ENCODE measurements at places on chromosomes 5 and 9.

DNA sequence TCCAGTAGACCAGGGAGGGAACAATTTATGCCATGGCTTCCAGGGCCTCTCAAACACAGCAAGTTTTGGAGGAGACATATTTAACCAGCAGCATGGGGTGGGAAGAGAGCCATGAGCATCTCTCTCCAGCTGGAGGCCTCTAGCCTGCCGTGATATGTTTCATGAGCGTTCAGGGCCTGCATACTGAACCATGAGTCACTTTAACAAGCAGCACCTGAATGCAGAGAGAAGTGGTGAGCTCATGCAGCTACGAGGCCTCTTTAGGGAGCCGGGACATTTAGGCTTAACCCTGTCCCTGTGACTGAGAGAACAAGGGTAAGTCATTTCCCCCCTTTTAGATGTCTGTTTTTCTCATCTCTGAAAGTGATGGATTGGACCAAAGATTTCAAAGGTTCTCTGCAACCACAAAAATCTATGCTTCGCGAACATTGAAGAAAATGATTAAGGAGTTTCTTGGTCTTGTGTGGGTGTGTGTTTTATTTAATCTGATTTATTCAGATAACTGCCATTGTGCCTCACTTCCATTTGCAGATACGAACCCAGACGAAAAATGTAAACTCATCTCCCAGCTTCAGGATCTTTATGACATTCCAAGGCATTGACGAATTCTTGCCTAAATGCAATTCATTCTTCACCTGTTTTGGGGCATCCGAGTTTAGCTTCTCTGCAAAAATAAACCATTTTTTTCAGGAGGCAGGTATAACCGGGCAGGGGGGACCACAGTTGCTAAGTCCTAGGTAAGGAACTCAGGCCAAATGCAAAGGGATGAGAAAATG is 157.0 kb downstream of the GABBR2 start:
- no peak for DNase-seq

DNA sequence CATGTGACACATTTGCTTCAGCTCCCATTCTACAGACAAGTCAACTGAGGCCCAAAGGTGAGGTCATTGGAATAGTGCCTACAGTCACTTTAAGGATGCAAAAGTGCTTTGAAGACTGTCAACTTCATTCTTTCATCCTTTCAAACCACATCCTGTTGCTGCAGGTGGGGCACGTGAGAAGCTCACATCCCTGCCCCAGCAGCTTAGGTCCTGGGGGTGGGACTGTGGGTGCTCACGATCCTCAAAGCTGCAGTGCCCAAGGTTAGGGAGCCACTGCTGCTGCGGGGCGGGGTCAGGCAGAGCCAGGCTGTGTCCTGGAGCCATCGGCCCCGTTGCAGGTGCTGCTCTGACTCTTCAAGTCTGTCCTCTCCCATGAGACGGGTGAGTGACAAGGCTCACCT is 57.9 kb upstream of the IER5L start:
- no peak for DNase-seq

DNA sequence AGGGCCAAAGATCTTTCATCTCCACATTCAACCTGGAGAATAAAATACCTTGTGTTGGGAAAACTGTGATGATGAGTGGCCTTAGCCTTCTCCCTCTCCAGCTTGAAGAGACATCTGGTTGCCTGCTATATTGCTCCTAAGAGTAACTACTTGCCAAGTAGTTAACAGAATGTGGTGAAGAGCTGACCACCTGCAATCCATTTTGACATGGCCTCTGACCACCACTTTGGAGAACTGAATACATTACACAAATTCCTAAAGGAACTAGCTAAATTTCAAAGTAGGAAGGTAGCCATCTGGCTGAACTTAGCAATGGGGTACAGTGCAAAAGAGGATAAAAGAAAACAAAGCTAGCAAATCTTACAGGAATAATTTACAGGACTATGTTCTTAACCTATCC is 7.2 kb downstream of the TBCA start:
- no peak for DNase-seq

DNA sequence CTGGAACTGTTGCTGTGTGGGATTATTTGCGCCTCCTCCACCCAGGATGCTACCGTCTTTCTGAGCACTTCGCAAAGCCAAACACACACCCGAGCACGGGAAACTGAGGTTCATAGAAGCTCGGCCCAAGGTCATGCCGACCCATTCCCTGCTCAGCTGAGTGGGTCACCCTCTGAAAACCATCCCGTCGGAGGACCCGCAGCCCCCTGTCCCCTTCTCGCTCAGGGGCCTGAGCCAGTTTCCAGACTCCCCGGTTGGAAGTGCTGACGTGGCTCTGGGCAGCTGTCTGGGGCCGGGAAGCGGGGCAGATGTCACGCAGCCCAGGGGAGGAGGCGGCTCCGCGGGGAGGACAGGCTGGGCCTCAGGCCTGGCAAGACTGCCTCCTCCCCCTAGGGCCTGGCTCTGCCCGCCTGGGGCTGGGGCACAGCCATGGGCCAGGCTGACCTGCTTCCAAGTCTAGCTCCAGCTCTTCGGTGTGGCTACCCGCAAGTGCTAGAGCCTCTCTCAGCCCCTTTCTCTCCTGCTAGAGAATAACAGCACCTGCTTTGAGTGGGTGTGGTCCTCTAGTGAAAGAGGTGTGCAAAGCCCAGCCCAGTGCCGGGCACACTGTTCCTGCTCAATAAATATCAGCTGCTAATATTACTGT is 9.9 kb upstream of the CXXC5 start:
- no peak for DNase-seq

GRCh38 chr5:98771382-98772109 is 1.9 kb upstream of the RGMB start:
- DNase-seq = no peak

DNA sequence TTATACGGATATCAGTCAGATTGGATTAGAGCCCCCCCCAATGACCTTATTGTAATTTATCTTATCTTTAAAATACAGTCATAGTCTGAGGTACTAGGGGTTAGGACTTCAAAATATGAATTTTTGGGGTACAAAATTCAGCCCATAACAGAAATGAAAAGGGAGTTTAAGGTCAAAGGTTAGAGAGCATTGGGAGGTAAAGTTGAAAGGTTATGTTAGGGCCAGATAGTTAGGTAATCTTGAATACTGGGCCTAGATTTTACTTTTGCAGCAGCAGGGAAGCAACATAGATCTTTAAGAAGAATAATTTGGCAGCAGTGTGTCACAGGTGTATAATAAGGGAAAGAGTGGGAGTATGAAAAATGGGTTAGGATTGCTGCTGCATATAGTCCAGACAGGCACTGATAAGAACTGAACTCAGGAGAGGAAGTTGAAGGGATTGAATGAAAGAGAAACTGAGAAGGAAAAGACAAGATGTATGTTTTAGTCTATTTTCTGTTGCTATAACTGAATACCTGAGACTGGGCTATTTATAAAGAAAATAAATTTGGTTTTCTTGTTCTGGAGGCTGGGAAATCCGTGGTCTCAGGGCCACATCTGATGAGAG is 10.7 kb upstream of the GCNT4 start:
- DNase-seq = no peak

GRCh38 chr5:83312663-83313062 is 158.9 kb upstream of the VCAN start:
- DNase-seq = no peak

GRCh38 chr5:113274836-113275414 is 159.9 kb downstream of the TSSK1B start:
- DNase-seq = no peak

GRCh38 chr5:11258001-11258400 is 497.0 kb upstream of the DAP start:
- no peak for DNase-seq

DNA sequence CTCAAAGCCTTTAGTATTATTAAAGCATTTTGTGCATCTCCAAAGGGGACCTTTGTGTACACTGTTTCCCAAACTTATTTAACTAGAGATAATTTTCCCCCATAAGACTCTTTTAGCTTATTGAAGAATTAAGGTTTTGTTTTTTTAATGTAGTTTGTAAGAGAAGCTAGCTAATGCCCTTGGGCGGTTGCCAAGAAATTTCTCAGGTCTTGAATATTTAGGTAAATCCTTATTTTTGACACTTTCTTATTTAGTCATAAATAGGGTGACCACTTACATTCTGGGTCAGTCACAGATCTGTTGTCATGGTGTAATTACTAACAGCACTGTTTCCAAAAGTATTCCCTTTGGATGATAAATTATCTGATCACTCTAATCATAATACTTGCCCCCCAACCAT is 27.2 kb downstream of the TNFAIP8 start:
- DNase-seq = no peak

DNA sequence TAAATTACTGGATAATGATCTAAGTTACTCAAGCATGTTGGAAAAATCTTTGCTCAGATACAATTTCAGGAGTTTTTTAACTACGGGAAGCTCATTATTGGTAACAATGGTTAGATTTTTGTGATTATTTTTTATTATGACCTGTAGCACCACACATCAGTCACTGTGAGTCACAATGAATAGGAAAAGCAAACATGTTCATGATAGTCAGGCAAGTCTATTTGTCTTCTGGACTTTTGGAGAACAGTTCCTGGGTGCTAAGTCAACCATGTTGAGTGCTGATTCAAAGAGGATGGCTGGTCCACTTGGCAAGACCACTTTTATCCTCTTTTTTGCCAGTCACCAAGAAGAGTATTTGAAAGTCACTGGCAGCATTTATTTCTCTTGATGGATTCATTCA is 403.2 kb downstream of the KIF4B start:
- no peak for DNase-seq

DNA sequence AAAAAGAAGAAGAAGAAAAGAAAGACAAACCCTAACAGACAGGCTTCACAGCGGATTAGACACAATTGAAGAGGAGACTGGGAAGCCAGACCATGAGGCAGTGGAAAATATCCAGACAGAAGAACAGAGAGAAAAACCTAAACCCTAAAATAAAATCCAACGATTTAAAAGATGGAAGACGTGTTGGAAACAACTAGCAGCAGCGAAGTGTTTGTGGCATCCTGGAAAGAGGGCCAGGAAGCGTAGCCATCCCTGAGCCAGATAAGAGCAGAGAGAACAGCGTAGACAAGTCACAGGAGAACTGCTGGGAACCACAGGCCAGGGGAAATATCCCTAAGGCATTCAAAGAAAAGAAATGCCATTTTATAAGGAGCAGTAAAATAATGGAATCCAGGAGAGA is 39.7 kb upstream of the NKD2 start:
- no peak for DNase-seq

DNA sequence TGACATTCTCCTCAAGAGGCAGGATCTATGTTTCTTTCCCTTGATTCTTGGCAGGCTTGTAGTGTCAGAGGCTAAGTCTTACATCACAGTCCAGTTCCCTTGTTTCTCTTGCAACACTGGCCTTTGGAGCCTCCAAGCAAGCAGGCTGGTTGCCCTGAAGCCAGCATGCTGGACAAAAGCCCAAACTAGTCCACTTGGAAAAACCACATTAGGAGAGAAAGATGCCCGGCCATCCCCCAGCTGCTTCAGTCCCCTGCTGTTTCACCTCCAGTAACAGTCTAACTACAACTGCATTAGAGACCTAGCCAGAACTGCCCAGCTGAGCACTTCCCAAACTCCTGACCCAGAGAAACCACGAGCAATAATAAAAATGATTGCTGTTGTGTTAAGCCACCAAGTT is 87.6 kb downstream of the ADAMTS6 start:
- DNase-seq = no peak

DNA sequence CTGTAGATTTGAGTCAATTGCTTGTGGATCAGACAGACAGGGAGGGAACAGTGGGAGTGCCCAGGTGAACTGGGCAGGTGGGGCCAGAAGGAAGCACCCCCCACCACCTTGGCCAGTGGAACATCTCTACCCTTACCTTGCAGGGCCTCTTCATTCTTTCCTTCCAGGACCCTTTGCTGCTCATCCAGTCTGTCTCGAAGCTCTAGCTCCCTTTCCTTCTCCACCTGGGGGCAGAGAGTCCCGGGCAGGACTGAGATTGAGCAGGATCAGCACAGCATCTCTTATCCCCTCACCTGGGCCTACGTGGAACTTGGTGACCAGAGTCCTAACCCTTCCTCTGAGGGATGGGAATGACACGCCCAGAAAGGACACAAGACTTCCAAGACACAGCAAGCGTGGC is 25.0 kb downstream of the CCDC69 start:
- DNase-seq = no peak

DNA sequence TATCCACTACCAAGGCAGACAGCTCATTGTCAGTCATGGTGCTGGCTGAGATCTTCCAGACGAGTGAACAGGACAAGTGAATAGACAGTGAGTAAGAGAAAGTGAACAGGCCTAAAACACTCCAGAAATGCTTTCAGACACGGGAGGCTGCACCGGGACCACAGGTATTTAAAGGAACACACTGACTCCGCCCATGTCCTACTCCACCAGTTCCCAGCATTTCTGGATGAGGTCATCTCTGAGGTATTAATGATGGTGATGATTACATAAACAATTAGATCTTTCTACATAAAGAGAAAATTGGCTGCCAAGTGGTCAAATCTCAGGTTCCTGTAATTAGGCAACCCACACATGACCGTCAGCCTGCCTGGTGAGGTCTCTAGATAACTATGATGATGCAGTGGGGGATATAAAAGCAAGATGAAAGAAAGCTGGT is at the start of gene ACTBL2:
ACTBL2 (minus strand) TSS at position 141 of the 436 bp plus-strand sequence; CDS start at position 37, 104 bp downstream.
- no peak for DNase-seq

All from stimulated activated CD8-positive, alpha-beta memory T cell treated with anti-CD3 and anti-CD28 coated beads, Interleukin-7, amount 100 ng/mL, for 1 hour (primary cell).